ENCODE measurements at places on chromosomes 2 and 18.

GRCh38 chr18:74635224-74635975 is 37.7 kb downstream of the ZNF407 start:
- DNase-seq: no peak

GRCh38 chr2:45280794-45281193 is 271.5 kb upstream of the SIX2 start:
- DNase-seq: no peak

DNA sequence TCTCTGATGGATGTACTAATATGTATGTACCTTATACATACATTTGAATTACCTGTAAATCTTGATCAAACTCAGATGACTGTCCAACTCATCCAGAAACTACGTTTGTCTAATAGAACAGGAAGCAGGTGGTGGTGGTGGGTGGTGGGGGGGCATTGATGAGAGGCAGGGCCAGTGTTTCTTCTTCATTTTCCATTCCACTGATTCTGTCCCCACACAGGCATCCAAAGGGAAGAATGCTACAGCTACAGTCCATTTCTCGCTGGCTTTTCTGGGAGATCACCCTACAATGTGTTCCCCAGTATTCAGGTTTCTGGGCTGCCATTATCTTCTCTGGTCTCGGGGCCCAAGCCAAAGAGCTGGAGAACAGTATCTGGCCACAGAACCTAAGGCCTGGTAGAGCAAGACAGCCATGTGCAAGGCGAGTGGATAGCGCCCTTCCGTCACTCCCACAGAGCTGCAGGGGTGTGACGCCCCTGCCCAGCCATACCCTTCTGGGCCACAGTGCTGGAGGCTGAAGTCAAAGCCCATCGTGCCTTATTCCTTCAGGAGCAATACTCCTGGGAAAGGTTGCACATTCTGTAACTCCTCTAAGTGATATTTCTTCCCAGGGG is 54.5 kb downstream of the BCL11A start:
- no peak for DNase-seq

DNA sequence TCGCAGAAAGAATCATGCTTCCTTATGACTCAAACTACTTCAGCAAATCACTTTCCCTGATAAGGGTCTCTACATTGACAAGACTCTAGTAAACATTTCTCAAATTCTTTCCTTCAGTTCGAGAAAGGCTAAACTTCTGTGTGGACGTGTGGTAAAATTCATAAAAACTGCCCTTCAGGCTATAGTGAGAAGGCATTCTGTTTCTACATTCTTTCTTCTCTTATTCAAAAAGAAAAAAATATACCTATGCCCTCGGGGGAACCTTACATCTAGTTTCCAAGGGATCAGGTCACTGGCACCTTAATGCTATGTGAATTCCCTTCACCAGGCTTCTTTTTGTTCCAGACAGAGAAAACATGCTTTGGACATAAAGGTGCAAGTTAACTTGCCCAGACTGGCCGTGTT is 4.9 kb downstream of the VIT start:
- no peak for DNase-seq

DNA sequence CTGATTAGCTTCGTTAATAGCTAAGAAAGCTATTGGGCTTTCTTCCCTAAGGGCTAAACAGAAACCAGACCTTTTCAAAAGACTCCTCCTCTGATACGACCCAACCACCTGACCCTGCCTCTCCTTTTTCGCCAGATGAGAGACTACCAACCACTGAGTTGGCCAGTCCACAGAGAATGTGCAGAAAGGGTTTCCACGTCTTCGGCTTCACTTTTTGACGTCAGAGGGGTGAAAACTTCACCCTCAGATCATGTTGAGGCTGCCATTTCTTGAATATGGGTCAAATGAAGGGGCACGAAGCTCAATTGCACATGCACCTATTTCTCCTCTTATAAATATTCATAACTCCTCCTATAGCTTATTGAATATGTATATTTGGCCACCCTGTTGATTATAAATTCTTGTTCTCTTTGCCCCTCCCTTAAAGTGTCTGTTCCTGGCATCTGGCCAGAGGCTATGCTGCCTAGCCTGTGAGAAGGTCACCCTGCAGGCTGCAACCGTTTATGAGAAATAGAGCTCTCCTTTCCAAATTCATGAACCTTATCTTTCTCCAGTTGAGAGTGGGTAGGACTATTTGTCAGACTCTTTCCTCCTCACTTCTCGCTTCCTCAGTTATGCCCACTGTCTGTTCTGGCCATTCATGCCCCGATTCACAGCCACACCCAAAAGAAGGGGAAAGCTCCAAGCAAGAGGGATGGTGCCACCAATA is 301.6 kb downstream of the STK39 start:
- no peak for DNase-seq

DNA sequence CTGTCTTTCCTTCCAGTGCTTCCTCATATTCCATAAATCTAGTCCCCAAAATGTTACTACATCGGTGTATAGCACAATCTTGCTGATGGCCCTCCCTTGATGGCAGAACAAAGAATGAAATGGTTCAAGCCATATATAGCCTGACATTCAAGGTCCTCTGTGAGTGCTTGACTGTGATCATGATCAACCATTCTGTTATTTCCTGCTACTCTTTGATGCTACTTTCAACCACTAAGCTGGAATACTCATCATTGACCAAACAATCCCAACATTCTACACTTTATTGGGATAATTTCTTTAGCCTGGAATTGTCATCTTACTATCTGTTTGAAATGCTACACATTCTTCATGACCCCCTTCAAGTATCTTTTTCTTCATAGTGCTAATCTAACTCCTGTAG is 633.9 kb downstream of the PLCL1 start:
- no peak for DNase-seq

- DNase-seq: no peak
These were observed 1265.0 kb upstream of the PIK3C3 start for GRCh38 chr18:40690062-40690461.

- no peak for DNase-seq
These were observed 149.0 kb downstream of the DSEL start for GRCh38 chr18:67367540-67367939.

GRCh38 chr2:227456772-227457171 is 15.2 kb upstream of the AGFG1 start:
- DNase-seq: no peak
